Fibroblast of gingiva (primary cell): ENCODE measurements at places on chromosomes 11 and 22.

- no peak for DNase-seq
Observed at GRCh38 chr11:114586797-114587196, 8.8 kb downstream of the NXPE4 start.

DNA sequence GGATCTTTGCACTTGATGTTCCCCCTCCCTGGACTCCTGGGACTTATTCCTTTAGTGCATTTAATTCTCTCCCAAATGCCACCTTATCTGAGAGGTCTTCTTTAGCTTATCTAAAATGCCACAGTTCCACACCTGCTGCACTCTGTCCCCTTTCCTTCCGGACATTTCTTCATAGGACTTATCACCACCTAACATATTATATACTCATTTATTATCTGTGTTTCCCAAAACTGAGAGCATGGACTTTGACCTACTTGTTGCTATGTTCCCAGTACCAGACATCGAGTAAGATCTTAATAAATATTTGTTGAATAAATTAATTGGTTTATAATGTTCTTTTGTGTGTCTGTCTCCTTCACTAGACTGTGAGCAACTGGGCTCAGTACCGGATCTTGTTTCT lies 585.3 kb downstream of the INSC start:
- DNase-seq, result no peak

GRCh38 chr11:64186492-64187165 lies 658 bp downstream of the STIP1 start:
- DNase-seq, result no peak

DNA sequence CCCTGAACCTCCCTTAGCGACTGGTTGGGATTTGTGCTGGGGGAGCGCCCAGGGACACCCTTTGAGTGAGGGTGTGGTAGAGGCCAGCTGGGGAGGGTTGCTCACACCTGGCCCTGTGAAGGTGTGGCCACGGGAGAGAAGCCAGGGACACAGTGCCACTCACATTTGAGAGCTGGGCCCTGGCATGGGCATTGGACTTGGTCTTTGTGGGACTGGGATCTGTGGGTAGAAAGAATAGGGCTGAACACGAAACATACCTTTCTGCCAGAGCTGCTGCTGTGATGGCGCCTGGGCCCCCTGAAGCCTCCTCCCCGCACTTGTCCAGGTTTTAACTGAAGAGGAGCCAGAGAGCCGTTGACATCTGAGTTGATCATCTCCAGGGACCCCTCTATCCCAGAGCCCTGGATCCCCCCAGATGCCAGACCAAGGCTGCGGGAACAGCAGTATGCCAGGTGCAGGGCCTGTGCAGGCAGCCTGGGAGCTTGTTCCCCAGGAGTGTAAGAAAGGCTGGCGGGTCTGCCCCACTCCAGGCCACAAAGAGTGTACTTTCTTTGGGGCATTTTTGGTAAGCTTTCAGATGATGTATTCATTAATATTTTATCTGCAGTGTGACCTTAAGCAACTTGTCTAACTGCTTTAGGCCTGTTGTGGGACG lies 284.1 kb downstream of the TBC1D22A start:
- DNase-seq, result no peak

DNA sequence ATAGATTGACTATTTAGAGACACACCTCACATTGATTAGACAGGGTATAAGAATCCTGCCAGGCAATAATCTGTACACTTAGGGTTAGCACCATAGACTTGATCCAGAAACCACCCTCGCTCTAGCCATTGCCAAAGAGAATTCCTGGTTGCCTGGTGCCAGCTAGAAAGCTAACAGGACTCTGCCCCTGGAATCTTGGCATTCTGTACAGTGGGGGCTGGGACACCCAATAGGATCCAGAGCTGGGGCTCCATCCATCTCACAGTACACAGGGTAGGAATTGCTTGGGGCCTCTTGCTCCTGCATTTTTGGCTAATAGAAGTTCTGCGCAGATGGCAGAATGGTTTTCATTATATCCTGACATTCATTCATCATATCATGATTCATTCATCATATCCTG lies 3.0 kb upstream of the APLNR start:
- no peak for DNase-seq
